ENCODE measurements at places on chromosomes 5 and 9. TPM values are rescaled to one million over a fixed set of nuclear protein-coding genes. Genes with fewer than 3 reads are reported as not detected.

GRCh38 chr5:82704381-82704780 is 372.8 kb downstream of the TMEM167A start:
- no peak for DNase-seq

- peak; percentile 82 for DNase-seq
These were observed 7.5 kb downstream of the ADAMTS13 start for GRCh38 chr9:133429641-133430161.

GRCh38 chr5:40653221-40654022 is 26.3 kb upstream of the PTGER4 start:
- DNase-seq: no peak

- peak; percentile 77 for DNase-seq
These were observed 185.5 kb downstream of the RGS3 start for GRCh38 chr9:113649054-113649453.

DNA sequence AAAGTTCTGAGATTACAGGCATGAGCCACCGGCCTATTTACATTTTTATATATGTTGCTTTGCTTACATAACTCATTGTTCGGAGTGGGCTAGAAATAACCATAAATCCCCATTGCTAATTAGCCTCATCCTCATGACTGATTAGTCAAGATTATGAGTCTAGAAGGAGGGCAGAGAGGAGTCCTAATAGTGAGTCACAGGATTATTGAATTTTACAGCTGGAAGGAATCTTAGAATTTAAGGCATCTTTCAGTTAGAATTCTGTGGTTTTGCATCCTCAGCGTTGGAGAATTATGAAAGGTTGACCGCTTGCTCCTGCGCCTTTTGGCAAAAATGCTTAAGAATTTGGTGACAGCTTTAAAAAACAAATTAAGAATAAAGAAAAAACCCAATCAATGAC is 2.6 kb upstream of the PBX3 start:
- no peak for DNase-seq

DNA sequence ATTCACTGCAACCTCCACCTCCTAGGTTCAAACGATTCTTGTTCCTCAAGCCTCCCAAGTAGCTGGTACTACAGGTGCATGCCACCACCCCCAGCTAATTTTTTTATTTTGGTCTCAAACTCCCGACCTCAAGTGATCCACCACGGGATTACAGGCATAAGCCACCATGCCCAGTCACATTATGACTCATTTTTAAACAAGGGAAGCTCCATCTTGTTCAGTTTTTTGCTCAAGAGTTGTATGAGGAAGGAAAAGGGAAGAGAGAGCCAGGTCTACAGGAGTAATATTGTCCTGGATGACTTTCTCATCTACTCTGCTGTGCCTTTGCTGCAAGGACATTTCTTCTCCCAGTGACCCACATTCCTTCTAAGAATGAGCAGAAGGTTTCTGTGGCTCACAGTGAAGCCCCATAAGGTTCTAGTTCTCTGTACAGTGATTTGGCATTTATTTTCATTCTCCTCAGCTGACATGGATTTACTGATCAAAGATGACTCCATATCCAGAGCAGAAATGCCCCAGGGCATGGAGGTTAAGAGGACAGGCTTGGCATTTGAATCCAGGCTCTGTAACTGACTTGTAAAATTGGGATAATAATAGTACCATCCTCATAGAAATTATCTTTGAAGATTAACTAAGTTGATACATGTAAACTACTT is 153.5 kb downstream of the CDH6 start:
- no peak for DNase-seq

- no peak for DNase-seq
These were observed 435.3 kb downstream of the NR2F1-AS1 start for GRCh38 chr5:93145767-93146166.

GRCh38 chr5:180411948-180412347 is 58.8 kb upstream of the GFPT2 start:
- no peak for DNase-seq

- no peak for DNase-seq
These were observed 102.4 kb downstream of the UBE2R2 start for GRCh38 chr9:33919276-33919897.

GRCh38 chr5:80346055-80346454 is 26.3 kb downstream of the SPZ1 start:
- no peak for DNase-seq

GRCh38 chr9:93905473-93906133 is 49.6 kb downstream of the BARX1 start:
- peak; percentile 54 for DNase-seq

- DNase-seq: no peak
These were observed 25.2 kb downstream of the AQP7 start for GRCh38 chr9:33377089-33377715.

DNA sequence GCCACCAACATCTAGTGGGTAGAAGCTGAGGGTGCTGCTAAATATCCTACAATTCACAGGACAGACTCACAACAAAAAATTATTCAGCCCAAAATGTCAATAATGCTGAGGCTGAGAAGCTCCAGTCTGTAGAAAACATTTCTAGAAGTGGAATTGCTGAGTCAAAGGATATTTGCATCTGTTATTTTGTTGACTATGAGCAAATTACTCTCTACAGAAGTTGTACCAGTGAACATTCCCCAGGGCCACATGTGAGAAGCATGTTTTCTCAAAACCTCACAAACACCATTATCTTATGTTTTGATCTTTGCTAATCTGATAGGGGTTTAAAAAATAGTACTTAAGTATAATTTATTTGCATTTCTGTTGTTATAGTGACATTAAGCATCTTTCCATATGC is 15.4 kb downstream of the ITK start:
- DNase-seq: no peak

GRCh38 chr9:74570879-74571512 is 73.9 kb downstream of the RORB start:
- no peak for DNase-seq

GRCh38 chr5:74765929-74766328 is 988 bp downstream of the GFM2 start:
- DNase-seq: peak; percentile 79

- no peak for DNase-seq
These were observed 460.4 kb downstream of the PDE4D start for GRCh38 chr5:59433174-59433573.

DNA sequence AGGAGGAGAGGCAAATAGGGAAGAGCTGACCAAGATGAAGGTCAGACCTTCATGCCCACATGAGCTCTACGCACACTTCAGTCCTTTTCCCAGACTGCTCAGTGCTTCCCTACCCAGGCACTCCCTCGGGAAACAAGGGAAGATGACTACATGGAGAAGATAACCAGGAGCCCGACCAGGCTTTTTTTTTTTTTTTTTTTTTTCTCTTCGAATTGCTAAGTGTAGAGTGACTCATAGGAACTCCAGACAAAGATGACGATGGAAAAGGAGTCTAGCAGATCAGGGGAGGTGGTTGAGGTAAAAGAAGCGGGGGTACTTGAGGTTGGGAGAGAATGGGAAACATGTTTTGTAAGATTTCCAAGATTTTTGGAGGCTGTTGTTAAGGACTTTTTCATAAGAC is 526.1 kb downstream of the BNC2 start:
- no peak for DNase-seq

- peak; percentile 67 for DNase-seq
These were observed 10.9 kb downstream of the EXOC3 start for GRCh38 chr5:453725-454481.

GRCh38 chr5:76040806-76041205 is 42.4 kb upstream of the SV2C start:
- no peak for DNase-seq

GRCh38 chr9:69797675-69798074 is 22.9 kb upstream of the CFAP95 start:
- DNase-seq: no peak

DNA sequence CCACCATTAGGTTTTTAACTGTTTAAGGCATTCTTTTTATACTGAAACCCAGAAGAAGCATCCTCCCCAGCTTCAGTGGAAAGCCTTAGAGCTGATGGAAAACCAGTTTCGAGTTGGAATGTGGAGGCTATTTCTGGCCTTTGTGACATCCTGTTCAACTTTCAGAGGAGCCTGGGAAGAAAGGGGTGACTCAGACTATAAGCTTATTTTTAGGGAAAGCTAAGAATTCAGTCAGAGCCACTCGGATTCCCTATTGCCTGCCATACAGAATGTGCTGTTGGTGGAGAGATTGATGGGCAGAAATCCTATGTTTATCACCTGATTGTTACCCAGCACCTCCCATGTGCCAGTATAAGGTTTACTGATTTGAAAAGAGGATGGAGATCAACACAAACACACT is 19.8 kb downstream of the PALM2AKAP2 start:
- DNase-seq: no peak

DNA sequence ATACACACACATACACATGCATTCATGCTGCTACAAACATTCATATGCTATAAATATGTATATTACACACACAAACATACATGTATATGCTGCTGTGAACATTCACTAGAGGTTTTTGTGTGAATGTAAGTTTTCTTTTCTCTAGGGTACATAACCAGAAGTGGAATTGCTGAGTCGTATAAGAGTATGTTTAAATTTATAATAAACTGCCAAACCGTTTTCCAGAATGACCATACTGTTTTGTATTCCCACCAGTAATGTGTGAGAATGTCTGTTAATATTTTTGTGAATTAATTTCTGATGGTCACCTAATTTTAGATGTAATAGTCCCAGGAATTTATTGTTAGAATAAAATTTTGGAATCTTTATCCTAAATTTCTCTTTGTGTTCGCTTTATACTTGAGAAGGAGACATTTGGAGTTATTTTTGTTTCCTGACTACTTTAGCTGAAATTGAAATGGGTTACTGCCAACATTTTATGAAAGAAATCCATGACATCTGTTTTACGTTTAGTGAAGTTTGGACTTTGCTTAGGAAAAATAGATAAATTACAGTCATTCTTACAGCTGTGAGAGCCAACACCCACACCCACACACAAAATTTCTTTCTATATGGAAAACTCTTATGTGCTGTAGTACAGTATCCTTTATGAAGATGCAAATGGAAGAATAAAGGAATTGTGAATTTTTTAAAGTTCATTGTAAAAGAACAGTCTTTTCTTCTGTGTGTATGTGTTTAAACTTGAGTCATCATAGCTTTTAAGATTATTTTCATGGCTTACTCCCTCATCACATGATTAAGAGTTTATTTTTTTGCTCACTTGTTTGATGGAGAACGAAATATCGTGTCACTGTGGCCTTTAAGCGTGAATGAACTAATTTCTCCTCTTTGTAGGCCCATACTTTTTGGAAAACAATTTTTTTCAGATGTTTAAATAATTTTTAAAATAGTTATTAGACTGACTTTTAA is 24.3 kb downstream of the CENPP start:
- no peak for DNase-seq

GRCh38 chr9:88198341-88198807 is 60.1 kb upstream of the SPATA31C2 start:
- no peak for DNase-seq

DNA sequence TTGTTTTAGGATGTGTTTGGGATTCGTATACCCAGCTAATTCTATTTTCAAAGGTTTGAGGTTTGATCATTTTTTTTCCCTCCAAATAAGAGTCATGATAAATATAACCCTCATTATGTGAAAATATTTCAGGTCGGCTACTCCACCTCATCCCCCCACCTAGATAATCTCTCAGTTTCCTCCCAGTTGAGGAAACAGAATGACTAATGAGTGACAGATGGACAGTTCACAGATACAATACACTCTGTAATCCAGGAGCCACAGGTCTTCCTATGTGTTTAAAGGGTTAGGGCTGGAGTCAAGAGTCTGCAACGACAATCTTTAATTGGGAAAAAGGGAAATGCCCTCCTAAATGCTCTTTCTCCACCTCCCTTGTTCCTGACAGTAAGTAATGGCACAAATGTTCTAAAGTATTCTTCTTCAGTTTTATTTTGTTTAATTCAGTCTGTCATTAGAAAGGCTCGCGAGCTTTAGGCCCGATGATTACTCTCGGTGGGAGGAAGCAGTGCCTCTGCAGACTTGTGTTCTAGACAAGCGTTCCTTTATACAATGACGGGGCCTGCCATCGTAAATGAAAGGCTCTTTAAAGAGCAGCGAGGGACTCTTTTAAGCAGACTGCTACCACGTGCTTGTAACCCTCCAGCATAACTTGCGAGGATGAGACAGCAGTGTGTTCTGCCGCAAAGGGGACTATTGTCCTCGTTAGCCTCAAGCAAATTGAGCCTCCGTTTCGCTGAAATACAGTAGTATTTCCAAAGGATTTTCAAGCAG is 69.0 kb downstream of the MEF2C start:
- no peak for DNase-seq

DNA sequence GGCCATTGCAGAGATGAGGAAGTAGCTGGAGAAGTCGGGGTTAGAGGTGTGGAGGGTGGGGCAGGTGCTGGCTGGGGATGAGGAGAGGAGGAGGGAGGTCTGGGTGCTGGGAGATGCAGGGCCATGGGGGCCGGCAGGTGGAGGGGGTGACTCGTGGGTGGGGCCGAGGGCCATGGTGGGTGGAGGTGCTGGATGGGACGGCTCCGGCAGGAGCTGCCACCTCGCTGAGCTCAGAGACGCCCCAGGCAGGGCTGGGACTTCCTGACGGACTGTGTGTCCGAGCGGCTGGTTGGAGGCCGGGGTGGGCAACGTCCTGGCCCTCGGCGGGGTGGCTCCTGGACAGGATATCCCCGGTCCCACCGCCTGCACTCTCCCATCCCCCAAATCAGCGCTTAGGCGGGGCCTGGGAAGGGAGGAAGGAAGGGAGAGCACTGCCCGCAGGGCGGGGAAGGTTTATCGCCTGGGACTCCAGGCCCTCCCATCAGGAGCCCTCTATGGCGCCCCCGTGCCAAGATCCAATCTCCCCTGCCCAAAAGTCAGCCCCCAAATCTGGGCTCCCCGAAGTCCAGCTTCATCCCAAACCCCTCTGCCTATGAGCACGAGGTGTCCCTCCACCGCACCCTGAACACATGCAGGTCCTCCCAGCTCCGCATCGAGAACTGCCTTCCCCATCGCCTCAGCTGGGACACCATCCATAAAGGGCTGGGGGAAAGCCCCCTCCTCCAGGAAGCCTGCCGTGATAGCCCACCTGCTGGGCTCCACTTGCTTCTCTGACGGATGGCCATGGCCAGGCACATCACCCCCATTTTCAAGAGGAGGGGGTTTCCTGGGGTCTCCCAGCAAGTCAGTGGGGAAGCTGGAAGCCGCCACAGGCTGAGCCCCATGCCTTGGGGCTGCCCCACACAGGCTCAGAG is 58.3 kb upstream of the NOTCH1 start:
- peak; percentile 86 for DNase-seq

GRCh38 chr9:18472841-18473251 is 1.1 kb upstream of the ADAMTSL1 start:
- DNase-seq: no peak

Gene ADRB2
- 9.6 TPM for total RNA-seq

Gene PCDHA1
- total RNA-seq: not detected

Gene TOPORS
- total RNA-seq: 28.7 TPM

Gene SPINK1
- 1.9 TPM for total RNA-seq

Gene GPX3
- total RNA-seq: 416 TPM

Gene BARHL1
- not detected for total RNA-seq

Gene ELOVL7
- total RNA-seq: 3.1 TPM

Data from spleen (tissue), 13 donors.